ENCODE measurements at places on chromosomes 1 and 21.

- no peak for DNase-seq
Measured at GRCh38 chr1:72336776-72337175, 54.4 kb upstream of the NEGR1 start.

GRCh38 chr1:78153092-78153736, 107.4 kb downstream of the GIPC2 start:
- DNase-seq, result no peak

DNA sequence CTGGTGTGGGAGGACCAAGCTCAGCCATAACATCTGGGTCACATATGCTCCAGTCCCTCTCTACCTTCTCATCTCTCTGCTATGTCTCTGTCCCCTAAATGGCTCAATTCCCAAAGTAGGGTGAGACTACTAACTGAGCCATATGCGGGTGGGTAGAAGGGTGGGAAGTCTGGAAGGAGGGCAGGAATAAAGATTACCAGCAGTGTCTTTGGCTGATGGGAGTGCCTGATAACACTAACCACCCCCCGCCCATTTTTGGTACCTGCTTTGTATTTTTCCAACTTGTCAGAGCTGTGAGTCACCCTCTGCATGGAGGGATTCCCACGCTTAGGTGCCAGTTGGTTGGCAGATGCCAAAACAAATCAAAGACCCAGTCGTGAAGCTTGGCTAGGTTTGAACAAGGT, 14.9 kb upstream of the SSBP3 start:
- no peak for DNase-seq

- no peak for DNase-seq
Measured at GRCh38 chr1:29853716-29854330, 617.5 kb downstream of the PTPRU start.

DNA sequence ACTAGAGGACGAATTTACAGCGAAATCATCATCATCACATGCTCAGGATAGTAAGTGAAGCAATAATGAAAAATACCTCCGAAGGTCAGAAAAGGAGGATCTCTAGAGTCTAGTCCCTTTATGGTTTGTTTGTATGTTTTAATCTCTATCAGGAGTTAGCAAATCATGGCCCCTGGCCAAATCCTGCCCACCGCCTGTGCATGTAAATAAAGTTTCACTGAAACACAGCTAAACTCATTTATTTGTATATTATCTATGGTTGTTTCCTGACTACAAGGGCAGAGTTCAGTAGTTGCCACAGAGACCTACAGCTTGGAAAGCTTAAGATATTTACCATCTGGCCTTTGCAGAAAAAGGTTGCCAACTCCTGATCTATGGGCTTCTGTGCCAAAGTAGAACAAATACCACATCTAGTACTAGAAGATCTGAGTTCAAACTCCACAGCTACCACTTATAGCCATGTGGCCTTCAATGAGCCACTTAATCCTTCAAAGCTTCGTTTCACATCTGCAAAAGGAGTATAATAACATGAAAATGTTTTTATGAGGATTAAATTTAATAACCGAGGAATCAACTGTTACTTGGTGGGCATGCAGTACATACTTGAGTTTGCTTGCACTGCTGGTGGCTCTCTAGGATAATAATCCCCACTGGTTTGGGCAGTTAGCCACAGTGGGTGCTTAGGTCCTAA, 94.0 kb upstream of the KIF26B start:
- no peak for DNase-seq

GRCh38 chr1:177645491-177646190, 324.2 kb downstream of the SEC16B start:
- DNase-seq, result no peak

GRCh38 chr21:31030367-31031106, 7.7 kb downstream of the KRTAP19-8 start:
- no peak for DNase-seq

DNA sequence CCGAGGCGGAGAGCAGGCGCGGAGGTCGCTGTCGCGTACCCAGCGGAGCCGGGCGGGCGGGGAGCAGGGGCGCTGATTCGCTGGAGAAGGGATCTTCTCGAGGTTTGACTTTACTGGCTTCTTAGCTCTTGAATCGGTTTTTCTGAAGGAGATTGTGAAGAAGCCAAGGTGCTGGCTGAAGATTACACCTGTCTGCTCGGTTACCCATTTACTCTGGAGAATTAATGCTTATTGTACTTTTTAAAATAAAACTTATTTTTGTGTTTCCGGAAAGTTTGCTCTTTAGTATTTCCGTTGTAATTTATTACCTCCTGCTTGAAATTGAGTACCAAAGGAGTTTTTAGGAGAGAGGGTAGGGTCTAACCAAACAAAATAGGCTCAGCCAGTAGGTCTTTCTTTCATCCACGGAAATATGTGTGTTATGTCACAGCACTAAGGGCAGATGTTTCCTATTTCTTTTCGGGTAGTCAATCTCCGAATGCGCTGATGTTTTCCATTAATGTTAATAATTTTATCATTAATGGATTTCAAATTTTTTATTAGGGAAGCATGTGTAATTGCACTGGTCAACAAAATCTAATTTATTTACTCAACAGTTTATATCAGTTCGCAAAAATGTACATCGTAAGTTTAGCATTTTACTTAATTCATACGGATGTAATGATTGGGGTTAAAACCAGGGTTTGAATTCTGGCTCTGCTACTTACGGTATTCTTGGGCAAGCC, 510 bp upstream of the GNG5 start:
- DNase-seq, result peak; percentile 38

DNA sequence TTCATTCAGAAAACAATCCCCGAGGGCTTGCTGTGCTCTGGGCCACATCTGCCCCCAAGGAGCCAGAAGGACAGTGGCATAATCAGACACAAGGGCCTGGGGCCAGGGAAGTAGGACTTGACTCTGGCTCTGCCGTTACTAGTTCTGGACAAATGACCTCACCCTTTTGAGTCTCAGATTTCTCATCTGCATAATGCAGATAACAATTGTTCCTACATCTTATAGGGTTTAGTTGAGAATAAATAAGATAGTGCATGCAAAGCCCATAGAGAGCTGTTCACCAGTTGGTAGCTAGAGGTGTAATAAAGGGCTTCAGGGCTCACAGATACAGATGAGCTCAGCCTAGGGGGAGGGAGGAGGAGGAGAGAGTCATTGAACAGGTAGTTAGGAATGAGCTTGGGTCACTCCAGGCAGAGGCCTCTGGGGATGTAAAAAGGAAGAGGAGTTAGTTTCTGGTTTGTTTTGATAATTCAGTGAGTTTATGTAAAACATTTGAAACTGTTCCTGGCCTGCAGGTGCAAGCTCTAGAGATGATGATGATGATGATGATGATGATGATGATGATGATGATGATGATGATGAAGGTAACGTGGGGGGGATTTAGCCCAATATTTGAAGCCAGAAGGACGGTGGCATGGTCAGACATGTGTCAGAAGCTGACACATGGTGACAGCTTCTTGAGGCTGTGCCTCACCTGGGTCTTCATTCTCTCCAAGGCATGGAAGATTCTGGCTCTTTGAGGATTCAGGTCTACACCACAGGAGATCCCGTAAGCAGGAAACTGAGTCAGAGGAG, 858 bp downstream of the LACTBL1 start:
- no peak for DNase-seq

GRCh38 chr1:9388335-9389180, 95.9 kb downstream of the SPSB1 start:
- DNase-seq, result no peak

GRCh38 chr1:204885790-204886189, 15.1 kb downstream of the NFASC start:
- no peak for DNase-seq

- DNase-seq, result no peak
Measured at GRCh38 chr21:29499734-29500343, 201.1 kb downstream of the BACH1 start.

DNA sequence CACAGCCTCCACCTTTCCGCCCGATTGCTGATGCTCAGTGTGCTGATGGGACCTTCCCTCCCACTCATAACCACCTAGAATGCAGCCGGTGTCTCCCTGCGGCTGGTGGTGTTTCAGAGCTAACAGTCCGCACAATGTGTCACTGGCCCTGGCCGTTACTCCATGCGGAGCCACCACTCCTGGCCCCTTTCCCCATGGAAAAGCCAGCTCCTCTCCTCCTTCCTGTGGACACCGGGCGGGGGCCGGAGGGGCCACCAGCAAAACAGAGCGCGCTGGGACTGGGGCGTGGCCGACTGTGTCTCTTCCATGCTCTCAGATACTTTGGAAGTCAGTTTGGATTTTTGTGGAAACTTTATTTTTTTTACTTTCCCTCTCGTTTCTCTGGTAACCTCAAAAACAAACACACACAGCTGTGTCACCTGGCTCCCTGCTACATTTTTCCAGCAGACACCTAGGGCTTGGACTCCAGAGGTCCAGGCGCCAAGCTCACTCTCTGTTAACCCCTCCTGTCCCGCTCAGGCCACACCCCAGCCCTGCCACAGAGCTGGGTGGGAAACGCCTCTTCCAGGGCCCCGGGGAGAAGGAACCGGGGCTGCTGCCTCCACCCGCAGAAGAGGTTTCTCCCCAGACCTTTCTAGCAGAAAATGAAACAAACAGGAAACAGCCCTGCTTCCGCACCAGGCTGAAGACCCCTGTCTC, 32.5 kb upstream of the COL6A2 start:
- DNase-seq, result no peak

DNA sequence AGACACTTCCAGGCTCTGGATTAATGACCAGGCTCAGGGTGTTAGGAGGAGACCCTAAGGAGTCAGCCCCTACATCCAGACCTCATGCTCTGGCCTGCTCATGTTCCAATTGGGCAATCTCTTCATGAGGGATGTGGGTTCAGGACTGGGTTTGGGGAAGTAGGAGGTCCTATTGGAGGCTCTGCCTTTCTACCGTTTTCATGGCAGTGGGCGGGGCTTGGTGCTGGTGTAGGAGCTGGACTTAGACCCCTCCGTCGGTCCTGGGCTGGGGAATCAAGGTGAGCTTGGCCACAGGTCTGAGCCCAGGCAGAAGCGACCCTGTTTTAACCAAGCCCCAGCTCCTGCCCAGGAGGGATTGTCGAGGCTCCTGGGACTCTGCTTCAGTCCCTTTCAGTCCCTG, 123.4 kb downstream of the PRDM16 start:
- no peak for DNase-seq

- no peak for DNase-seq
Measured at GRCh38 chr1:91750398-91750996, 135.5 kb downstream of the TGFBR3 start.

- no peak for DNase-seq
Measured at GRCh38 chr1:11124965-11125364, 25.3 kb upstream of the EXOSC10 start.

DNA sequence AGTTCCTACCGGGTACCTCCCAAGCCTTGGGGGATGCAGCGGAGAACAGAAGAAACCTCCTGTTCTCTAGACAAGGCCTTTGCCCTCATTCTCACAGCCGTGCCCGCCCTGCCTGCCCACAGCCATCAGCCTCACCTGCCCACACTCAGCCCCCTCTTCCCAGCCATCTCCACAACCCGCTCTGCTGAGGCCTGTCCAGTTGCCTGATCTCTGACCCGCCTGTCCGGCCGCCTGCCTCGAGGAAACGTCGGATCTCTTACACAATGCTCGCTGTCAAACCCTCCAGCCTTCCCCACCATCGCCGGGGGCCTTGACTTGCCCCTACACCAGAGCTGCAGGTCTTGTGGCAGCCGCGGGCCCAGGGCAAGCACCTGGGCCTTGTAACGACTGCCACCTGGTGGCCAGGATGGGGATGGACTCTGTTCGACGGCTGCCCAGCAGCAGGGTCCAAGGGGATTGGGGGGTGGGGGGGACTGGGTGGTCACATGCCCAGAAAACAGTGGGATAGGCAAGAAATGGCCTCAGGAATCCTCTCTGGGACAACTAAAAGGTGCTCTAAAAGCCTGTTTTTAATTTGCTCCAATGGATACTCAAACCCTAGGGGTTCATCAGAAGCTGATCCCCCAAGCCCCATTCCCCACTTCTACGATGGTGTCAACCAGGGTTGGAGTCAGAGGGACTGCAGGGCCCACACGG, 31.0 kb downstream of the SLC45A1 start:
- peak; percentile 70 for DNase-seq

DNA sequence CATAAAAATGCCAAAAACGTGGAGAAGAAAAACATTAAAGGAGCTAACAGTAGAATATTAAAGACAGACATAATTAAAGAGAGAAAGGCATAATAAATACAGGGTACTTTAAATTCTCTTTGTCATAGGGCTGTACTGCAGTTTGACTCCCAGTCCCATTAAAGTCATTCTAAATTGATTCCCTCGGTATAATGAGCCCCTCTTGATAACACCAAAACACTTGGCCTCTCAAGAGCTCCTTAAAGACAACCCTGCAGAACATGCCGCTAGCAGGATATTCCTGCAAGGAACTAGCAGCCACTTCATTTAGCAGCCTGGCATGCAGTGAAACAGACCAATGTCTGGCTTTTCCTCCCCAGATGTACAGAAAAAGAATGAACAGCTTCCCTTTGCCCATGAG, 273.8 kb upstream of the ESRRG start:
- no peak for DNase-seq

DNA sequence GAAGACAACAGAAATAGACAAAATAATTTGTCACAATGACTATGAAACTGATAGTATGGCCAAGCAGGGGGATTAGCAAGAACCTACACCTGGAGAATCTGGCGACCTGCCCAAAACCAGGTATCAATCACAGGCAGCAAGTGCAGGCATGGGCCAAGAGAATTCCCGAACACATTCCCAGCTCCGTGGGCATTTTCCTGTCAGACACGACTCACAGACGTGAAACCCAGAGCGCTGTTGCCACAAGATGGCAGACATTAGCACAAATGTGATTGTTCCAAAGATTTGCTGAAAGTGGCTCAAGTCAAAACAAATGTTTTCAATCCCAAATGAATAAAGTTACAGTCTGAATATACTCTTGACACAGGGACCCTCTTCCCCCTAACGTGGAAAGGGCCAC, 36.8 kb downstream of the HLCS start:
- no peak for DNase-seq

DNA sequence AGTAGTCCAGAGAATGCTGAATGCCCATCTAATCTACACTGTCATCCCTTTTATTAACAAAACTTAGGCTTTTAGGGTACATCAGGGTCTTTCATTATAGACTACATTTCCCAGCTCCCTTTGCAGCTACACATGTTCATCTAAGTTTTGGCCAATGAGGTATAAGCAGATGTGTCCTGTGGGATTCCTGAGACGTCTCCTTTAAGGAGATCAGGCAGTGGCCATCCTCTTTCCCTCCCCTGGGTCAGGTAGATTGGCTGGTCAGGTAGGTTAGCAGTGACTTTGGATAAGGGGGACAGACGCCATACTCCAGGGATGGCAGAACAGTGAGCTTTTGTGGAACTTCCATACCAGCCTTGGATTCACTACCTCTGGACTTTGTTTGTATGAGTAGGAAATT, 188.3 kb downstream of the FGGY start:
- no peak for DNase-seq
